ENCODE measurements at places on chromosomes 5 and 9. TPM values are rescaled to one million over a fixed set of nuclear protein-coding genes. Genes with fewer than 3 reads are reported as not detected.

Gene ZFP62
- 26.0 TPM for polyA plus RNA-seq

DNA sequence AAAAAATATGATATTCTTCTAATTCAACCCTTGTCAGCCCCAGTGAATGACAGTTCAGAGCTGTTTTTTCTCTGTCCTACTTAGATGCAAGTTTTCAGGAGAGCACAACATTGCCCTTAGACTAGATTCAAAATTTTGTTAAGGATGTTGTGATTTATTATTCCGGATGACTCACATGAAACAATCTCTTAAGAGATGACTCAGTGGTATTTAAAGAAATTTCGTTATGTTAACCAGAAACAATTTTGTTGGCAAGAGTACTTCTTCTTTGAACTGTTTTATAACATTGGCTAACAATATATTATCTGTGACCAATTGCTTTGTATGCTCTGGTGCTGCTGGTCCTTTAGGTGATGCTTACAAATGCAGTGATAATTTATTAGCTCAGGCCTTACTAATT is 132.0 kb downstream of the IZUMO3 start:
- DNase-seq, result no peak

DNA sequence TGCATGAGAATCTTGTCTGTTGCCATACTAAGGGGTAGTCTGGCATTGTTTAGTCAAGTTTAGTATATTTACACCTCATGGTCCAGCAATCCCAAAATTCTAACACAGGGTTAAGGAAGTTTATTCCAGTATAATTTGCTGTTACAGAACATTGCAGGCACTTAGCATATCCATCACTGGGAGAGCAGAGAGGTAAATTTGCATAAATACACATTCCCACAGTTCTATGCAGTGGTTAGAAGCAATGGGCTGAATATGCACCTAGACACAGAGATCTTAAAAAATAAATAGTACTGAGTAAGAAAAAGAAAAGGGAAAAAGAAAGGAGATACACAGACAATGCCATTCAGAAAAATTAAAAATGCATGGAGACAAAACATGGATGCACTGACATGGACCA is 692.3 kb upstream of the MEF2C start:
- no peak for DNase-seq

DNA sequence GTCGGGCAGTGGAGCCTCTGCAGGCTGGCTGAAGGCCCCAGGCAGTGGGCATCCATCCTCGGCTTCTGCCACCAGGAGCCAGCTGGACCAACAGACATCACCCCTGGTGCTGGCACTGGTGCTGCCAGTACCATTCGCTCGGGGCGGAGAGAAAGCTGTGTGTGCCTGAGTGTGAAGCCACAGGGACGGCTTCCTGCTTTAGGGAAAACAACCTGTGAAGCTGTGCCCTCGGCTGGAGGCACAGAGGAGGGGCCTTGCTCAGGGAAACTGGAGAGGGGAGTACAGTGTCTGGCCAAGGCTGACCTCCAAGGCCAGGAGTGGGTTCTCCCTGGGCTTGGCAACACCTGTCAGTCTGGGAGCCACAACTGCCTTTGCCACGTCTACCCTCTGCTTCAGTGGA is 38.3 kb downstream of the NEK6 start:
- no peak for DNase-seq

Gene SLC34A1
- polyA plus RNA-seq, result not detected

DNA sequence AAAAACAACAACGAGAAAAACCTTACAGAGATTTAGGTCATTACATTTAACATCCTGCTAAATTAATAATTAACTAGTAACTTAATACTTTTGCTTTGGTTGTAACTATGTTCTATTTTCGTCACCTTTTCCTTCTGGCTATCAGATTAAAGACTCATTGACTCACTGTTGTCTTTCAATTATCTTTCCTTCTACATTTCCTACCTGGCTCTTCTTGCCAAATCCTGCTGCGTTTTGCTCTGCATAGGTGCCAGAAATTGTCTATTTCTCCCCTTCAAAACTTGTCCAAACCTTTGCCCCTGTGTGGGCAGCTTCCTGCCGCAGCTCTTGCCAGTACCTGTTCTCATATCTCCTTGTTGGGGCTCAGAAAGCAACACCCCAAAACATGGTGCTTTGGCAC is 235.5 kb upstream of the ZNF608 start:
- no peak for DNase-seq

Gene MARCOL
- not detected for polyA plus RNA-seq

- DNase-seq, result no peak
Observed at GRCh38 chr5:147437161-147437596, 72.7 kb downstream of the DPYSL3 start.

DNA sequence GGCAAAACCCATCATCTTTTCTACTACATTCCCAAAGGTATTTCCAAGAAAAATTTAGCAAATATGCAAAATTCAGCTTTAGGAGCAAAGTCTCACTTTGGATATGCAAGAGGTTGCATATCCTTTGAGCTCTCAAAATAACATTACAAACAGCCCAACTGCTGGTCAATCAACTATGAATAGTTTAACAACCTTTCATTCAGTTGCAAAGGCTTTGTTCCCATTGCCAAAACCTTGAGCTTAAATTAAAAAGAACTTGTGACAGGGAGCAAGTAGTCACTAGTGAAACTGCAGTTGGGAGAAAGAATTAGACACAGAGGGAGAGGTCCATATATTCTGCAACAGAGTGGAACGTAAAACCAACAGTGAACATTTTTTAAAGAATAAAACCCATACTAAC is 8.8 kb downstream of the ZNF608 start:
- DNase-seq, result no peak

Gene IFNK
- polyA plus RNA-seq, result not detected

Gene CDC25C
- not detected for polyA plus RNA-seq

Gene ADGRD2
- not detected for polyA plus RNA-seq

Gene MEGF10
- polyA plus RNA-seq, result not detected

DNA sequence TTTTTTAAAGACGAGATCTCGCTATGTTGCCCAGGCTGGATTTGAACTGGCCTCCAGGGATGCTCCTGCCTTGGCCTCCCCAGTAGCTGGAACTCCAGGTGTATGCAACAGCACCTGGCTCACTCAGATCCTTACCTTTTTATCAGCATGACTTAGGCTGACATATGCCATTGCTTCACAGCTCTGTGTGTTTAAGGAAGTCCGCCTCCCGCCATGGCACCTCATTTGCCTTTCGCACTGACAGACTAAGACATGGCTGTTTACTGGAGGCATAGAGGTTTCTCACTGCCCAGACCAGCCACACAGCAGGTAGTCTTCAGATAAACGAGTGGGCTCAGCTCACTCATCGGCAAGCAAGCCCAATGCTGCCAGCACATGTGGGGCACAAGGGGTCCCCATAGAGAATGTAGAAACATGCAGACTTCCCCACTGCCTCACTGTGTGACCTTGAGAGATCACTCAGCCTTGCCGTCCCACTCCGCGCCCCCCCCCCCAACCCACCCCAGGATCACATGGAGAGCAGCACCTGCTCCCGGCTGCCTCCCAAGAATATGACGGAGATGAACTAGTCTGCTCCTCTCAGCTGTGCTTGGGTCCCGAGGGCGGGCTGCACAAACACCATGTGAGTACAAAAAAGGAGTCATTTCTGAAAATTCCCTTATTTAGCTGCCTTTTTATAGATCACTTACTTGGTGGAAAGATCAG is 62.8 kb downstream of the DCP2 start:
- no peak for DNase-seq

Gene SNX30
- 3.6 TPM for polyA plus RNA-seq

DNA sequence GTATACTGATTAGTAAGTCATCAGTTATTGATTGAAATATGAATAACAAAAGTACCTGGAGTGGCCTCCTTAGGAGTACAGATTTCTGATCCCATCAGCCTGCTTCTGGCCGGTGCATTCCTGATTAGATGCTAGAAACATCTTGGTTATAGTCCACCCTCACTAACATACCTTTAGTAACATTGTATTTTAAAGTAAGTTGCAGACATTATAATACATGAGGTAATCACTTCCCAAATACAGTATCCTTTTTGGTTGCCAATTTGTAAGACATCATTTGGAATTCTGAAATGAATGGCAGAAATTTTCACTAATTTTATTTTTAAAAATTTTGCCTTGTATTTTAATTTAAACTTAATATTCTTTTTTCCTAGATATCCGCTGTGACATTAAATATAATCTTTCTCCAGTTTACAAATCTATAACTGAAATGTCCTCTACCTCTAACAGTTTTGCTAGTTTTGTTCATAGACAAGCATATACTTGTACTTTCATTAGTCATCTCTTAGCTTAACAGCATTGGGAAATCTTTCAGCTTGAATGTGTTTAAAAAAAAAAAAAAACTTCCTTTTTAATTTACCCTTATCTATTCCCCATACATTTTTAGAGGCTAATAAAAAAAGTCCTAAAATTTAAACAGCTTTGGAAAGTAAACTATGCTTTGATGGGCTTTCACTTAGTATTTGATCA is 178.9 kb downstream of the XRCC4 start:
- no peak for DNase-seq

DNA sequence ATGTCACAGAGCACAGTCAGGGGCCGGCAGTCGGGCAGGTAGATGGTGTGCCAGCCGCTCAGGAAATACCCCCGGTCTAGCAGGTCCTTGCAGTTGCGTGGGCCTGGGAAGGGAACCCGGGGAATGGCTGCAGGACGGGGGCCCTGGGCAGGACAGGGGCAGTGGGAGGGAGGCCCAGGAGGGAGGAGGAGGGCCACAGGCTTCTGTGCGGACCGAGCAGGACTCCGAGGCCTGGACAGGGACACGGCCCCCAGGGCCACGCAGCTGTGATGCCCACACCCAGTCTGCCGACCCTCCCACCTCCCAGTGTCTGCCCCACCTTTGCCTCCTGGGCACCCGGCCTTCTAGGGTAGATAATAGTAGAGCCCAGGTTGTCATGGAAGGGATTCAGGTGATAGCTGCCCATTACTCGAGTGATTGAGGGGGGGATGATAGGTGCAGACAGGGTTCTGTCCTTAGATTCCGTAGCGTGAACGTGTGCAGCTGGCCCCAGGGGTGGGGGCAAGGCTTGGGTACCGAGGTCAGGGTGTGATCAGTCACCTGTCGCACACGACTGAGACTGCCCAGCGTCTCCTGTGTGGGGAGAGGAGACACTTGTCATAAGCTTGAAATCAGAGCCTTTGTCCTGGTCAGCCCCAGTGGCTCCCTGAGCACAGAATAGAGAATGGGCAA is 4.5 kb downstream of the FCN1 start:
- DNase-seq, result no peak

DNA sequence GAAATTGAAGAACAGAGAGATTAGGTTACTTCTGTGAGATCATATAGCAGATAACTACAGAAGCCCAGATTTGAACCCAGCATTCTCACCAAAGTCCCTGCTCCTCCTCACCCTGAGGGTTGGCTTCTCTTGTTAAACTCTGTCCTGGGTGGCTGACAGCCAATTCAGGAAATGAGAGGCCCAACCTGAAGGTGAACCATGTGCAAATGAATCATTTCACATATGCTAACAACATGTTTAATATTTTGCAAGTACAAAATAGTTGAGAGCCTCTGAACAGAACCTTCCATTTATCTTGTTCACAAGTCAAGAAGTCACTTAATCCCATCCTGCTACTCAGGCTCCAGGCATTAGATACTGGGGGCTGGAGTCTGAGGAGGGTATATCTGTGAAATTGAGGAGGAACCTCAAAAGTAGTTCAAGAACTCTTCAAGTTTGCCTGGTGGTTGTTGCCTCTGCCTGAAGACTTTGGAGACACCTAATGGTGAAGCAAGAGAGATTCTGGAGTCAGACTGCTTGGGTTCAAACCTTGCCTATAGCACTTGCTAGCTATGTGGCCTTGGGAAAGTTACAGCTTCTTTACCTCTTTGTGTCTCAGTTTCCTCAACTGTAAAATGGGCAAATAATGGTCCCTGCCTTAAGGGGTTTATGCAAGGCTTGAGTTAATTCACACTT is 564.0 kb downstream of the PSAT1 start:
- DNase-seq, result no peak

- no peak for DNase-seq
Observed at GRCh38 chr9:86035827-86036440, 63.4 kb downstream of the GOLM1 start.
